ENCODE measurements at places on chromosomes 7 and 10.

DNA sequence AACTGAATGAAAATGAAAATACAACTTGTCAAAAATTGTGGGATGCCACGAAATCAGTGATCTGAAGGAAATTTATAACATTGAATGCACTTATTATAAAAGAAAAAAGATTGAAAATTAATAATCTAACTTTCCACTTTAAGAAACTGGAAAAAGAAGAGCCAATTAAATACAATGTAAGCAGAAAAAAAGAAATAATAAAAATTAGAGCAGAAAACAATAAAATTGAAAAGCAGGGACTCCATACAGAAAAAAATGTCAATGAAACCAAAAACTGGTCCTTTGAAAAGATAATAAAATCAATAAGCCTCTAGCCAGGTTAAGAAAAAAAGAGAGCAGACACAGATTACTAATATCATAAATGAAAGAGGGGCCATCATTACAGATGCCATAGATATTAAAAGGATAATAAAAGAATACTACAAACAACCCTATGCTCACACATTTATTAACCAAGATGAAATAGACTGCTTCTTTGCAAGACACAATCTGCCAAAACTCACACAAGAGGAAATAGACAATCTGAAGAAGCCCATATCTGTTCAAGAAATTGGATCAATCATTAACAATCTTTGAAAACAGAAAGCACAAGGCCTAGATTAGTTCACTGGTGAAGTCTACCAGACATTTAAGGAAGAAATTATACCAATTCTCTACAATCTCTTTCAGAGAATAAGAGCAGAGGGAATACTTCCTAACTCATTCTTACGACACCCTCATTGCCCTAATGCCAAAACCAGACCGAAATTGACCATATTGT, 233.8 kb upstream of the NEBL start:
- no peak for DNase-seq

DNA sequence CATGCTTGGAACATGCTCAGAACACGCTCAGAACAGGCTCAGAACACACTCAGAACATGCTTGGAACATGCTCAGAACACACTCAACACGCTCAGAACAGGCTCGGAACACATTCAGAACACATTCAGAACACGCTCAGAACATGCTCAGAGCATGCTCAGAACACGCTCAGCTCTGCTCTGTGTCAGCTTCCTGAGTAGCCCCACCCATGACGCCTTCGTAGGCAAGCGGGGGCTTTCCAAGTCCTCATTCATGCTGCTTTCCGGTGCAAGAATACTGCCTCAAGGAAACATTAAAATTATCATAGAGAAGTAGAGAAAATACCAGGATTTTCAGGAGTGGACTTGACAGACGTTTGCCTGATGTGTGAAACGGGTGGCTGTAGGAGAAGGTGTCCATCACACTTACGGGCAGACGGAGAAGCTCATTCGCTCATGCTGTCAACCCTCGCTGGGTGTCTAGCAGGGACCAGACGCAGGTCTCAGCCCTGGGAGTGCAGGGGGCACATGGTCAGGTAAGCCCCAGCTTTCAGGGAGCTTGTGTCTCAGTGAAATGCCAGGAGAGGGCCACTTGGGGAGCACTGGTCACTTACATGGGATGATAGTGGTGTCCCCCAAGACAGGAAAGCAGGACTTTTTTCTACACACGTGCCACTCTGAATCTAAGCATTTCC, 24.7 kb downstream of the EN2 start:
- DNase-seq: no peak

GRCh38 chr10:34145715-34146114, 669.4 kb downstream of the PARD3 start:
- DNase-seq: no peak

DNA sequence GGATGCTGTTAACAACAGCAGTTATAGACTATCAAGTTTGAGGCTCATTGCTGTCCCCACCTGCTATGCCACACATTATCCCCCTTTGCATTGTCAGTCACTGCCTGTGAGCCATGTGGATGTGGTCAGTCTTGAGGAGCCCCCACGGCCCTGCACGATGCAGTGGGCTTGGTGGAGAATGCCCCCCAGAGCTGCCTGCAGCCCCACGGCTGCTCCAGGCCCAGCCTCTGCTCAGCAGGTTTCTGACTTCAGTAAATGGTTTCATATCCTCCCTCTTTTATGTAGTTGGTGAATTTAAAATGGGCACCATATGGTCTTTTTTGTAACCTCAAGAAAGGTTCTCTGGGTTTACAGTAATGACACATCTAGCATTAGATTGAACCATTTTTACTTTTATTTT, 164.1 kb downstream of the EBF3 start:
- no peak for DNase-seq

DNA sequence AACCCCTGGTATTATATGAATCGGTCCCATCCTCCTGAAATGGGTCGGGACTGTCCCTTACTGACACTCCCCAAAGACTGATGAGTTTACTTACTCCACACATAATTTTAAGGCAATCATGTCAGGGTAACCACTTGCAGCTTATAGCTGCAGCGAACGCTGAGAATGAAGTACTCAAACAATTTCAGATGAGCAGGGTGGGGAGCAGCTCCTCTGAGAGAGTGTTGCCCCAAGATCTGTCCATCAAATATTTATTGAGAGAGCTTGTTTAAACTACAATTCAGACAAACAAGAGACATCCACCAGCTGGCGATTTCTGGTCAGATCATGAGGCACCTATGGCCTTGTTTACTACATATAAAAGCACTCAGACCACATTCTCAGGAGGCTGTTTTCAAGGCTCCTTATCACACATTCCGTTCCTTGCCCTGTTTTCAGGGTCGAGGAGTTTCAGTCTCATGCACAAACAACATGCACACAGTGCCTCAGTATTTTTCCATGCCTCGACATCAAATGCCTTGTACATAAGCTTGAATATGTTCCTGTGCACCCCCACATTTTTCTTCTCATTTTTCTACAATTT, 80.1 kb downstream of the THSD7A start:
- DNase-seq: no peak

DNA sequence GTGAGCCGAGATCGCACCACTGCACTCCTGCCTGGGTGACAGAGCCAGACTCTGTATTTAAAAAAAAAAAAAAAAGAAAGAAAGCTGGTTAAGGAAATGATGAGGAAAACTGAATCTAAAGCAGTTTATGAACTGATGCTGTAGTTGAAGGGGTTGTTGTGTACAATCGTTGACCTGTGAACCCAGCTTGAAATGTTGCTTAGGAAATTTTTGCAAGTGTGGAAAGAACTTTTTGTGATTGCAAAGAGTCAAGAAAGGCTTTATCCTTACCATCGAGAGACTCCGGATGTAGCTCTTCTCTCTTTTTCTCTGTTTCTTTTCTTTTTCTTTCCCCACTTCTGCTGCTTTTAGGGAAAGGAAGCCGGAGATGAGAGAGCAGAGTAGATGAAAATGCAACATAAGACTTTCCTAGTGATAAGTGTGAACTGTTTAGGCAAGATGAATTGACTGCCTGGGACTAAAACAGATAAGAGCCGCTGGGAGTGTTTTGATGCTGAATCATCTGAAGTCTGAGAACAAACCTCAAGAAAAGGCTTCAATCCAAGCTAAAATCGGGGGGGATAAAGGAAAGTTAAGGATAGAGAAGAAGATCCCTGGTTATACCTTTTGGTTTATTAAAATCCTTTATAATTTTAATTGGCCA, 69.0 kb downstream of the TAF3 start:
- no peak for DNase-seq

DNA sequence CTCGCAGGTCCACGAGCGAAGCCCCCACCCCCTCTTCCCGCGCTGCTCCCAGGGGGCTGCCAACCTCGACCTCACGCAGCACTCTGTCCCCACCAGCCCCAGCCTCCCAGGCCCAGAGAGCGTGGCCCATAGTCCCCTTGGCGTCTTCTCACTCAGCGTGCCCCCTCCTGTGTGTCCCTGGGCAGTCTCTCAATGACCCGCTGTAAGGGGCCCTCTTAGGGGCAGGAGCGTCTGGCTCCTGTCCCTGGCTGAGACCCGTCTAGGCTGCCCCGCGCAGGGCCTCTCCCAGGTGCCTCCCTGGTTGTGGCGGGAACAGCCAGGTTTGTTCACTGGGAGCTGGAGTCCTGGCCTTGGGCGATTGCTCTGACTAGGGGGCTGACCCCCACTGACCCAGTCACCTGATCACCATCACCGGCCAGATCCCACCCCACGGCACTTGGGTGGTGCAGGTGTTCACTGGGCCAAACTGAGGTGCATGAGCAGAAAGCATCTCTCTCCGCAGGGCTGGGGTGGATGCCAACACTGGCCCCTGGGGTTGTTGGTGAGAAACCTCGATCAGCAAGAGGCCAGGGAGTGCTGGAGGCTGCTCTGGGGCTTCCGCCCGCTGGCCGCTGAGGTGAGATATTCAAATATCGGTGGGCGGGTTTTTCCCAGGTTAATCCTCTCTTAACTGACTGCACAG, 12.6 kb upstream of the WDFY4 start:
- no peak for DNase-seq

- no peak for DNase-seq
These were observed 1129.6 kb downstream of the SORCS3 start for GRCh38 chr10:105770524-105771212.

Measured in stimulated activated CD8-positive, alpha-beta memory T cell treated with anti-CD3 and anti-CD28 coated beads, Interleukin-2, amount 100 ng/mL, for 48 hours (primary cell).